Activated CD8-positive, alpha-beta memory T cell treated with anti-CD3 and anti-CD28 coated beads for 48 hours (primary cell): ENCODE measurements at places on chromosomes 16 and 17.

GRCh38 chr16:14329727-14330350, 258.7 kb downstream of the MRTFB start:
- no peak for DNase-seq

DNA sequence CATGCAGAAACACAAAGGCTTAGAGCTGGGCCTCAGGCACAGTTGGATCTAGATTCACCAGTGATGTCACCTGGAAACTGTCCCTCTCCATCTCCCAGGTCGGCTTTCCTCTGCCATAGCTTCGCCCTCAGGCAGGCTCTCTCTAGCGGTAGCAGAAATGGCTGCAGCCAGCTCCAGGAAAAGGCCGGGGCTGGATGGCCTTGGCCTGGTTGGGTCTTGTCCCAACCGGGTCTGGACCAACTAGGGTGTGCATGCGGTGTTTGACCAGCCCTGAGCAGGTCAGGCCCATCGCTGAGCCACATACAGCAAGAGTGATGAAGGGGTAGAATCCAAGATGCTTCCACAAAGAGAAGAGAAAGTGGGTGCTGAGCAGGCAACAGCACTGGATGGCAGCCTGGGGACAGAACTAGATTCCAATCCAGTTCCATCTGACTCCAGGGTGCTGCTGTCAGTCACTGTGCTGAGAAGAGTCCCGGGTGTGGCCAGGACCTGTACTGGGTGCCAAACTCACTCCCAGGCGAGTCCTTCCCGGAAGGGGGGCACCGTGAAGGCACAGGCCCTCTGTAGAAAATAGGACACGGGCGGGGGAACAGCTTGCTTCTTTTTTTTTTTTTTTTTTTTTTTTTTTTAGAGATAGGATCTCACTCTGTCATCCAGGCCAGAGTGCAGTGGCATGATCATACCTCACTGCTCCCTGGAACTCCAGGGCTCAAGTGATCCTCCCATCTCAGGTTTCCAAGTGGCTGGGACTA, 51.8 kb downstream of the SOCS3 start:
- DNase-seq: no peak

DNA sequence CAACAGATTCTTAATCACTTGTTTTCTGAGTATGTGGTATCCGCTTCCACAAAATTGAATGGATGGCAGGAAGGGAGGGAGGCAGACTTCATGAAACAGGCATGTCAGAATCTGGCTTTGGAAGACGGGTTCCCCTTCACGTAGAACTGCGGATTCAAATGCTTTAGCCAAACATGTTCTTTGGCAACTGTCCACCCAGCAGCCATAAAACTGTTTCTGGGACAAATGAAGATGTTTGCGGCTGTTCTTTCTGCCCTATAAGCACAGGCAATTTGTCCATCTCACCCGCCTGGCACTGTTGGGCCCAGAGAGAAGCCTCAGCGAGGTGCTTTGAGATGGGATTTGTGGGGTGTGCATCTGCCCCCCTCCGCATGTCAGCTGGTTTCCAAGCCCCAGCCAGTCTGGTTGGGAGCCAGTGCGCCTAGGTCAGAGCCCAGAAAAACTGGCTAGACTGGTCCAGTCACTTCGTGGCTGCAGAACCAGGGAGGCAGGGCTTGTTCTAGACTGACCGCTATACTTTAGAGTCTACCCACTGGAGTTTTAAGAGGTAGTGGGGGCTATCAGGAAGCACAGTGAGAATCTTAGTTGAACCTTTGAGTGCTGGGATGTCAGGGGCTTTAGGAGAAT, 6.3 kb downstream of the CRHR1 start:
- DNase-seq: no peak

DNA sequence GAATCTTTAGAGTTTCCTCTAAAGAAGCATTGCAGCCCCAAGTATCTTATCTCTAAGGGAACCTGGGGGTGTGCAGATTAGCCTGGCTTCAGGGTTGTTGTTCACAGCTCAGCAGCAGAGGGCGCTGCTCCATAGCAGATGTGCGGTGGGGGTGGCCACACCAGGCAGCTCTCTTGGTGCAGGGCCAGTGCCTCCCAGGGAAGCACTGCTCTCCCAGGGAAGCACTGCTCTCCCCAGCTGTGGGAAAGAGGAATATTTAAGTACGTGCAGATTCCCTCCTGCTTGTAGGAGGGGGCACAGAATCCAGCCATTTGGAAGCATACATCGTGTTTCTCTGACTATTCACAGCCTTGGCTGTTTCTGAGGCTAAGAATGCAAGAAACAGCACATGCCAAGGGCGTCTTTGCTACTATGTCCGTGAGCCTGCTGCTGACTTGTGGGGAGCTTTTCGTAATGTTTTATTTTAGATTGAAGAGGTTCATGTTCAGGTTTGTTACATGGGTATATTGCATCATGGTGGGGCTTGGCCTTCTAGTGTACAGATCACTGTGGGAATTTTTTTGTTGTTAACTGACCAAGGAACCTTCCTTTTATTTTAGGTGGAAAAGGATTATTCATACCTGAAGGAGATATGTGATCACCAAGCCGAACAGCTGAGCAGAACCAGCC, 217.8 kb downstream of the SPECC1 start:
- peak; percentile 26 for DNase-seq

DNA sequence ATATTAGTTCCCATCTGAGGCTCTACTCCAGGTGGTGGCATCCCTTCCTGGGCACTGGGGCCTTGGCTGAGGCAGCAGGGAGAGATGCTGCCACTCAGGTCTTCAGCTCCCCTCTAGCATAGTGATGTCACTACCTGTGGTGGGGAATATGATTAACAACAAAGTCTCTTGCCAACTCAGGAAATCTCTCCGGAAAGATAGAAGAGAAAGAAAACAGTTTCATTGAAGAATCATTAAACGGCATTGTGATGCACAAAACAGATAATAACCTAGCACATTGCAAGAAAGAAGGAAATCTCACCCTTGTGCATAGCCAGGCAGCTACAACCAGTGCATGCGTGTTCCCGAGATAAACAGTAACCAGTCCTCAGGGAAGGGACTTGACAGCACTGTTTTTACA, 12.2 kb upstream of the ZNF267 start:
- no peak for DNase-seq
